Erythroblast (primary cell): ENCODE measurements at places on chromosomes 4 and X.

GRCh38 chr4:150493851-150494250, 88.1 kb upstream of the MAB21L2 start:
- no peak for DNase-seq

DNA sequence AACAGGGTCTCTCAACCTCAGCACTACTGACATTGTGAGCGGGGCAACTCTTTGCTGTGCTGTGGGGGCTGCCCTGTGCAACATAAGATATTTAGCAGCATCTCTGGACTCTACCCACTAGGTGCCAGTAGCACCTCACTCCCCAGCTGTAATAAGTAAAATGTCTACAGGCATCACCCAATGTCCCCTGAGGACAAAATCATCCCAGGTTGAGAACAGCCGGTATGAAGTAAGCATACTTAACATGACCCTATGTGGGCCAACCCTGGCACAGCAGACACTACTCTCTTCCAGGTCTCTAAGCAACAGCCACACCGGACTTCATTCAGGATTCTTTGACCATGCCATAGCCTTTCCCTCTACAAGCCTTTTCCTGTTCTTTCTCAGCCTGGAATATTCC, 10.5 kb upstream of the MGST2 start:
- peak; percentile 25 for DNase-seq

GRCh38 chrX:101386542-101386885, 523 bp upstream of the BTK start:
- peak; percentile 61 for DNase-seq

DNA sequence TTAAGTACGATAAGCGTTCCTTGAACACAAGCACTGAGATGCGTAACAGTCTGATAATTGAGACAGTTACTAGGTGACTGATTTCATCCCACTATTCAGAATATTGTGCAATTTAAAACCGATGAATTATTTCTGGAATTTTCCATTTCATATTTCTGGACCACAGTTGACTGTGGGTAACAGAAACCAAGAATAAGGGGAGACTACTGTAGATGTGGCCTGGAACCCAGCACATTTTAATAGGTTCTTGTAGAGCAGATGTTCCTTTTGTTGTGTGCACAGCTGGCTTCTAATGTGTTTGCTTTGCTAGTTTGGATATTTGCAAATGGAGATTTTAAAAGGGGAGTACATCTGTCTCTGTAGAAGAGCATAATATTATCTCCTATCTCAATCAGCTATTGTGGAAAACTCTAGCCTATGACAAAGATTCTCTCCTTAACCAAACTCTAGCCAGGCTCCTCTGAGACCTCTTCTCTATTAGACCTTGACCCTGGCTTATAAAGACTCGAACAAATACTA, 16.4 kb downstream of the NAAA start:
- DNase-seq: no peak

DNA sequence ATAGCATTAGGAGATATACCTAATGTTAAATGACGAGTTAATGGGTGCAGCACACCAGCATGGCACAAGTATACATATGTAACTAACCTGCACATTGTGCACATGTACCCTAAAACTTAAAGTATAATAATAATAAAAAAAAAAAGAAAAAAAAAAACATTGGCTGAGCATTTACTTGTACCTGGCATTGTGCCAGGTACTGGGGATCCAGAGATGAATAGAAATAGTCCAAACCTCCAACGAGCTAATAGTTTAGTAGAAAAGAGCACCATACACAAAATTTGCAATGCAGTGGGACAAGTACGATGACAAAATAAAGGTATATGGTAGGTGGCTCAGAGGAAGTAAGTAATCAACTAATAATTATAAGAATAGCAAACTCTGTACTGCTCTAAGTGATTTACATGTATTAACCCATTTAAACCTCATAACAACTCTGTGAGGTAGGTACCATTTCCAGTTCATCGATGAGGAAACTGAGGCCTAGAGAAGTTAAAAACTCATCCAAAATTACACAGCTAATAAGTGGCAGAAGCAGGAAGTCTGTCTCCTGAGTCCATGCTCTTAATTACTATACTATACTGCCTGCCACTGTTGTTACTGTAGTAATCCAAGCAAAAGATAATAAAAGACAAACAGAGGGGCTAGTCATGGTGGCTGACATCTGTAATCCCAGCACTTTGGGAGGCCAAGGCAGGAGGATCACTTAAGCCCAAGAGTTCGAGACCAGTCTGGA, 319.3 kb downstream of the OPHN1 start:
- DNase-seq: no peak

GRCh38 chrX:72176981-72177380, 4.6 kb upstream of the PIN4 start:
- no peak for DNase-seq

DNA sequence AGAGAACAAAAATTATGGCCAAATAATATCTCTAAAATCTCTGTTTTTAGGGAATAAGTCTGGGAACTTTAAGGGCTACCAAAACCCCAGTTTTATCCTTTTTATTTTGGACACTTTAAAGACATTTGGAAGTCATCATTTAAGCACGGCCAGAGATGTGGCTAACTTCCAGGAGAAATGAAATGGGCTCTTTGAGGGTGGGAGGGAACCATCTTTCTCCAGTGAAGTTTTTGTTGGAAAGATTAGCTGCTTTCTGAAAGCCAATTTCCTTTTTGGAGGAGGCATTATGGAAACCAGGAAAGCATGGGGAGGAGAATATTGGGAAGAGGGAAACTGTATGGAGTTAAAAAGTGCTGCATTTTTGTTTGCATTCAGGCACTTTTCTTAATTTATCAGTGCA, 4.8 kb downstream of the VSIG1 start:
- no peak for DNase-seq

GRCh38 chrX:32448945-32449344, 762.4 kb downstream of the DMD start:
- DNase-seq: no peak

DNA sequence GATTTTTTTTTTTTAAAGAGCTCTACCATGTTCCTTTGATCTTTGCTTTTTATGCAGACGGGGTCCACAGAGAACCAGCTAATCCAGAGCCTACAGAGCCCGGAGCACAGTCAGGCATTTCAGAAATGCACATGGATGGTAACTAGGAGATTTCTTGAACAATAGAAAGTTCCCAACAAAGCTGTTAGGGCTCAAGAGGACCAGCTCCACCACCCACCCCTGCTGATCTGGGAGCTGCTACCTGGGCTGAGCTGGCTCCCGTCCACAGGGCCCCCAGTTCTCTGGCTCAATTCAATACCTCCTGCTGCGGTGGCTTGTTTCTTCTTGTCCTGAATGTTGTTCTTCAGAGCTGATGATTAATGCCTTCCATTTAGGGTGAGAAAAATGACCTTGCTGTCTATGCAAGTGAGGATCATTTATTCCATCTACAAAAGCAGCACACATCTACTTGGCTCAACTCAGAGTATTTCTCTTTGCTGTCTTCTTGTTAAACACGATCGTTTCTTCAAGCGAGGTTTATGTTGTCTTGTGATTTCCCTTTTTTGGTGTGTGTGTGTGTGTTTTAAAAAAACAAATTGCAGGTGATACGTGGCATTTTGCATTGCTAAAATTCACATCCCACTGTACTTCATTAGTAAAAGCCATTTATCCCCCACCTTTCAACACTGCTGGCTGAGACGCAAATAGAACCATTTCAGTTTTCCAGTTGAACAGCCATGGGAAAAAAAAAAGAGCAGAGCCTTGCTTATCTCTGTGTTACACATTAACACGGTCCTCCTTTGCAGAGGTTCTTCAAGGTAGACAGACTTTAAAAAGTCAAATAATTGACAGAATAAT, 31.3 kb downstream of the IGFBP7 start:
- no peak for DNase-seq

DNA sequence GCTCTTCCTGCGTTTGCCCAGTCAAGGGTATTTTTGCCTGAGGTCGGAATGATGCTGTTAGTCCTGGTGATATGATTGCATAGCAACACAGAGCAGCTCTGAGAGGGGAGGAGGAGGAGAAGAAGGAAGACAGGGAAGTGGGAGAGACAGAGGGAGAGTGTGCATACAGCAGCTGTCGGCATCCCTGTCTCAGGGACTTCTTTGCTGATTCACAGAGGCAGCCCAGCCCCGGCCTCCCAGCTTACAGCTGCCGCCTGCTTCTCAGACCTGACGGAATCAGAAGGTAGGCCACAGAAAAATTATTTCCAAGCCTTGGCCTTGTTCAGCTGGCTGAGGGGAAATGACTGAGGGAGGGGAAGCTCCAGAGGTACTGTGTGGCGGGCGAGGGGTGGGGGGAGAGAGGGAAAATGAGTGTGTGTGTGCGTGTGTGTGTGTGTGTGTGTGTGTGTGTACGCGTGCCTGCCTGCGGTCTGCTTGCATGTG, 319 bp downstream of the DRP2 start:
- no peak for DNase-seq

- no peak for DNase-seq
Observed at GRCh38 chr4:12110627-12111026, 681.9 kb upstream of the HS3ST1 start.

DNA sequence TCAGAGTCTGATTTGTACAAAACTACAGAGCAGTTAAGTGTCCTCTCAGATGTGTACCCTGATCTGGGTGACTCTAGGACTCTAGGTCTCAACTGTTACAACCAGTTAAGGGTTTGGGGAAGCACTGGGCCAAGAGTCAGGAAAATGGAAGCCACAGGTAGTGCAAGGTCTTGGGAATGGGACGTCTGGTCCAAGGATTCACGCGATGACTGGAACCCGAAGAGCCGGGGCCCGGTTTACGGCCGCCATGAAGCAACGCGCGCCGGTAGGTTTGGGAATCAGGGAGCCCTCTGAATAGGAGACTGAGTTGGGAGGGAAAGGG, 321 bp upstream of the HPRT1 start:
- no peak for DNase-seq

DNA sequence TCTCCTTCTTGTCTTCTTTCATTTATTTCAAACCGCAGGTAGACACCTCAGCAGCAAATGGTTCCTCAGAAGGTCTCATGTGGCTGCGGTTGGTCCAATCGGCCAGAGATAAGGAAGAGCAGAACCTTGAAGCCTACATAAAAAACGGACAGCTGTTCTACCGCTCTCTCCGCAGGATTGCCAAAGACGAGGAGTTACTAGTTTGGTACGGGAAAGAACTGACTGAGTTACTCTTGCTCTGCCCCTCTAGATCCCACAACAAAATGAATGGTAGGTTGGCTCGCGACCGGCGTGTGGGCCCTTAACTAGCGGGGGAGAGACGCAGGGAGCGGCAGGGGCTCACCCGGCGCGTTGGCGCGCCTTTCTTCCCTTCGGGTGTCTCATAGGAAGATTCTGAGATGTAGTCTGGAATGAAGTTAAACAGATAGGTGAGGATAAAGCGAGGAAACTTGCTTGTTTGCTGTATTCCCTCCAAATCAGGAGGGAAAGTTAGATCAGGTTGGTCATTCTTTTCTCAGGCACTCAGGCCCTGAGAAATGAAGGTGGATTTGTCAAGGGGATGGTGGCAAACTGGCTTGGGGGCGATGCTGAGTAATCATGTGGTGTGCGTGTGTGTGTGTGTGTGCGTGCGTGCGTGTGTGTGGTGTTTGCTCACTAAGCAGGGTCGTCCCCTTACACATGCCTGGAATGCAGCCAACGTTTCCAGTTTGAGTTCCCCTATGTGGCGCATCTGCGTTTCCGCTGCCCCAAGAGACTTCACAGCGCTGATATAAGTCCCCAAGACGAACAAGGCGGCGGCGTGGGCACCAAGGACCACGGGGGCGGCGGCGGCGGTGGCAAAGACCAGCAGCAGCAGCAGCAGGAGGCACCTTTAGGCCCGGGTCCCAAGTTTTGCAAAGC, 4.2 kb downstream of the PRDM8 start:
- peak; percentile 39 for DNase-seq

- no peak for DNase-seq
Observed at GRCh38 chrX:150227321-150227860, 135.7 kb upstream of the MAMLD1 start.

- DNase-seq: peak; percentile 86
Observed at GRCh38 chrX:132622130-132622529, 133.3 kb upstream of the MBNL3 start.

- no peak for DNase-seq
Observed at GRCh38 chrX:84415140-84415539, 87.1 kb downstream of the HDX start.

- no peak for DNase-seq
Observed at GRCh38 chr4:1490011-1490653, 83.9 kb upstream of the NKX1-1 start.

- no peak for DNase-seq
Observed at GRCh38 chr4:171714791-171715454, 98.3 kb upstream of the GALNTL6 start.

- DNase-seq: no peak
Observed at GRCh38 chrX:2733286-2733685, 18.6 kb upstream of the XG start.

- DNase-seq: peak; percentile 64
Observed at GRCh38 chr4:143346206-143346605, 9.5 kb downstream of the GAB1 start.

DNA sequence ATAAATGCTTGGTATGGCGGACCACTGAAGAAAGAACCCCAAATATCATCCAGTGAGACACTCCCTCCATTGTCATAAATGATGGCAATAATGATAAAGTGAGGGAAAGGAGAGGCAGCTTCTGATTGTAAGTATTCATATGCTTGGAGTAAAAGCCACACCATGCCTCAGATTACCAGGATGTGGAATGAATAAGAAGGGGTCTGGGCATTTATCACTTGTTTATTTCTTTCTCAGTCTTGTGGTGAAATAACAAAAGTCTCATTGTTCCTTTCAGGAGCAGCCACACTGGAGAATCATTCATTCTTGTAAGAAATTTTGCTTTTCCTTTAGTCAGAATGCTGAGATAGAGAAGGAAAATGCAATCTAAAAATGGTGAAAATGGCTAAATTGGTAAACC, 21.7 kb downstream of the F8 start:
- DNase-seq: no peak

DNA sequence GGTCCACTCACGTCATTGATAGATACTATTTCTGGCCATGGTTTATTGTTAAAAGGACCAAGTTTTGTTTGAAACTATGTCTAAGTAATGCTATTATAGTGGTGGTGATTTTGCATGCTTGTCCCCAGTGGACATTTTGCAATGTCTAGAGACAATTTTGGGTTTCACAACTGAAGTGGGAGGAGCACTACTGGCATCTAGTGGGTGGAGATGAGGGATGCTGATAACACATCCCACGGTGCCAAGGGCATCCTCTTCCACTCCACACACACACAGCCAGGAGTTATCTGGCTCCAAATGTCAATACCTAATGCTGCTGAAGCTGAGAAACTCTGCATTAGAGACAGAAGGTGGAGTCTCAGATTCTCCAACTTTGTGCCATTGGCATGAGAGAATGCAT, 131.2 kb downstream of the FRMPD4 start:
- no peak for DNase-seq

GRCh38 chr4:171718069-171718468, 95.1 kb upstream of the GALNTL6 start:
- DNase-seq: no peak

GRCh38 chrX:44675362-44676024, 132.8 kb upstream of the FUNDC1 start:
- peak; percentile 43 for DNase-seq

- no peak for DNase-seq
Observed at GRCh38 chr4:11120435-11120834, 308.3 kb downstream of the HS3ST1 start.

GRCh38 chr4:154927126-154927680, 146.1 kb downstream of the RBM46 start:
- peak; percentile 13 for DNase-seq
